Activated T-cell treated with anti-CD3 and anti-CD28 coated beads for 48 hours (primary cell): ENCODE measurements at places on chromosomes 5 and 9.
A peak's percentile ranks its signal among the peaks of the same experiment; 100 is the strongest.

DNA sequence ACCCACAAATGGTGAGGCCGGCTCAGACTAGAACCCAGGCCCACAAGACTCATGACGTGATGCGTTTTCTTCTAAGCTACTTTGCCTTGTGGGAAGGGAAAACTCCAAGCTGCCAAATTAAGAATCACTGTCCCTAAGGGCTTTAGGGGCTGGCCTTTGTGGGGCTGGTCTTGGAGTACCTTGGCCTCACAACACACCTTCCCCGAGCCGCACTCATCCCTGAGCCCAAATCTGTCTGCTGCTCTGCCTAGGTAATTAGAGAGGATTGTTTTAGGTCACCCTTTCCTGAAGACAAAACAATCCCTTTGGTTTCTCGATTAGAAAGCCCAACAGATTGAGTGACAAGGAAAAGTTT, 137.3 kb downstream of the SEMA6A start:
- no peak for DNase-seq

DNA sequence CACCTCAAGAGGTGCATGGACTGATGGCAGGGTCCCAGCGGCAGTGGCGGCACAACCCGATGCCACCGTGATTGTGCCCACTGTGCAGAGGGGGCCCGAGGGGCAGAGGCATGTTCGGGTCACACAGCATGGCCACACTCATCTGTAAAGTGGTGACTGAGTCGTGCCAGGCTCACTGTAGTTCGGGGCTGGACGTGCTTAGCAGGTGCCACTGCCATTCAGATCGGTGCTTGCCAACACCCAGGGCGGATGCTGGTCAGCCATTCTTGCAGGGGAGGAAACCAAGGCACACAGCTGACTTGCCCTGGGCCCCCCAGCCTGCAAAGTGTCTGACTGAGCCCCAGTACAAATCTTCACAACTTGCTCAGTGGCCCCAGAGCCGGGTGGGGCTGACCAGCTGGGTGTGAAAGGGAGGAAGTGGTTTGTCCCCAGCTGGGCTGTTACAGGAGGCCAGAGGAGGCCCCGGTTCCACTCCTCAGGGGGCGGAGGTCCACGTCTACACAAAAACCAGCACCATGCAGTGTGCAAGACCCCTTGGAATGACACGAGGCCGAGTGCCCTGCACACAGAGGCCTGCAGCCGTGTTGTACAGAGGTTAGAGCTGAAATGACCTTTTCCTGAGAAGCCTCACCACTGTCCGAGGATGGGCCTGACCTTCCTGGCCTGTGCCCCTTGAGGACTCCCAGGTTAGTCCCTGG, 17.9 kb downstream of the FGD3 start:
- DNase-seq: no peak

GRCh38 chr9:4365055-4365454, 65.2 kb upstream of the GLIS3 start:
- DNase-seq: peak; percentile 25

DNA sequence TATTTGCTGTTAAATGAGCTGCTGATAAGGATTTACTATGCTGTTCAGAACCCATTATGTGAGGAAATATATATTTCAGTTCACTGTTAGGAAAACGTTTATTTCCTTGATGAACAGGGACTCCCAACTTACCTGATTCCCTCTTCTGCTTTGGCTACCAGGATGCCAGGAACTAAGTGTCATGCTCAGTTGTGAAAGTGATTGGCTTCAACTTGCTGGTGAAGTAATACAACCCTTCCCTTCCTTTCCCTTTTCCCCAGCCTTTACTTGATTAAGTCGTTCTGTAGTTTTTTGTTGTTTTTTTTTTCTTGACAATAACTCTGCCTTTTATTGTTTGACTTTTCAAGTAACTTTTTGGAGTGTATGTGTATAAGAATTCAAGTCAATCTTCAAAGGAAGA, 309.3 kb downstream of the DOCK8 start:
- DNase-seq: no peak

DNA sequence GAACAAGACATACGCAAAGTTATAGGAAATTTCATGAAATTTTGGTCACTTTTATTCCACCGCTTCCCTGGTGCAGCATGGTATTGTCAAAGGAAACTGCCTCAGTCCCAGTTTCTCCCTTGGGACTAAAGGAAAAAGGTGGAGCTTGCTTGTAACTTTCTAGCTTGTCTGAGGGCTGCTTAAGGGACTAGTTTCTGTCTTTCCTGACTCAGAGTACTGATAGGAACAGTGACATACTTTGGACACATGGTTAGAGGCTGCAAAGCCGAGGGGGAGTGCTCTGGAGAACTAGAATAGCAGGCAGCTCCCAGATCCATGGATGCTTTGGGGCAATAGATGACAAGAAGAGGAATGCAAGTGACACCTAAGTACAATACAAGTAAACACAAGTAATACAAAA, 136.7 kb downstream of the CDC42SE2 start:
- no peak for DNase-seq

DNA sequence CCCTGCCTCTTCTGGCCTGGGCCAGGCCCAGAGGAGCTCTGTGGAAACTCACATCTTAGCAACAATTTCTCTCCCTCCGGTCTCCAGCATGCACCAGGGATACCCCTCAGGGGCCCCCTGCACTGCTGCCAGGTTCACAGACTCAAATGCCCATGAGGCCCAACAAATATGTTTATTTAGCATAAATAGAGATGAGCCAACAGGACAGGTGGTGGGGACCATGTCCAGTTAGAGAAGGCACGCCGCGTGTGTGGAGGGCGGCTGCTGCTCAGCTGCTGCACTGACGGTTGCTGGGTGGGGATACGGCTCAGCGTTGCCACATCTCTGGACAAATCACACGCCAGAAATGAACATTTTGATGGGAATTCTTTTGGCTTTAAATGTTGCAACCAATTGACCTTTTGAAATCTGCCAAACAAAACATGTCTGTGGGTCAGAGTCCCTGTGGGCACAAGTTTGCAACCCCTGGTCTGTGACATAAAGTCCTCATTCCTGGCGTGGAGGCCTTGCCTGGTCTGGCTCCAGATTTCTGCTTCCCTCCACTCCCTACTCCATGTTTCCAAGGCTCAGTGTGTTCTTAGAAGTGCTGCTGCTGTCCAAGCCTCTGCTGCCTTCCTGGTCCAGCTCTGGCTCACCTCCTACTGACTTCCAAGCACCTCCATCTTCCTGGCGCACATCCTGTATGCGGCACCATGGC, 88.9 kb downstream of the AMBP start:
- no peak for DNase-seq

DNA sequence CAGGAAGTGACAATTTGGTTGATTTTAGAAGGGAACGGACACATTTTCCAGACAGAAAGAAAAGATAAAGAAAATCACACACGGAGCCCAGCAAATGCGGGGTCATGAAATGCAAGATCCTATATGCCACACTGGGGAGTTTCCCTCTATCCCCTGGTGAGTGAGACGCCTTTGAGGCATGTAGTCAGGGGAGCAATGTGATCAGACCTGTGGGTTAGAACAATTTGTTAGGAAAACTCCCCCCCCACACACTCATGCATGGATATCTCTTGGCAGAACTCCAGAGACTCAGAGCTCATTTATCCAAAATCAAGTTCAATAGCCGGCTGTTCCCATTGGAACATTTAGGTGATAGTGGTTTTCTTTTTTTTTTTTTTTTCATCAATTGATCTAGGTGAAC, 71.7 kb upstream of the TRIO start:
- no peak for DNase-seq

DNA sequence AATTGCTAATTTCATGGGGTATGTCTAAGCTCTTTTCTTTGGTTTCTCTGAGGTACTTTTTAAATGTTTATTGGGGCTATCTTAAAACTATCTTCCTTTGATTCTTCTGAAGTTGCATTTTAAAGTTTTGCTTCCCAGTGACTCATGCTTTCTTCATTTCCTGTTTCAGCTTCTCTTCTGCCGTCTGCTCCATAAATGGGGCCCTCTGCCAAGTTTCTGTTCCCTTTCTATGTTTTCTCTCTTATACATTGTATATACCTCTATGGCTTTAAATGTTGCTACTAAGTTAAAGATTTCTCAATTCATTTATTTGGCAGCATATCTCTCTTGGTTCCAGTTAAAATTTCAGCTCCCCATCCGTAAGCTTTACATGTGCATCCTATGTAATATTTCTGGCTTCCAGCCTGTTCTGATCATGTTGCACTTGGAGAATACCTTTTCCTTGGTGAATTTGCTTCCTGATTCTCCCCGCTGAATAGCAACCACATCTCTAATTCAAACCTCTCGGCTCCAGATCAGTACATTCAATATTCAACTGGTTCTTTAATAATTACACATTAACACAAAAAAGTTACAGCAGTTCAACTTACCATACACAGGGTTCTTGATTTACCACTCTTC, 125.3 kb downstream of the ST8SIA4 start:
- DNase-seq: no peak
